ENCODE measurements at places on chromosomes 12 and 14. TPM values are rescaled to one million over a fixed set of nuclear protein-coding genes. Genes with fewer than 3 reads are reported as not detected.

Gene SDR9C7
- total RNA-seq: not detected

GRCh38 chr12:89695100-89695499, 13.5 kb downstream of the ATP2B1 start:
- no peaks in the 10 kb centered on the region for H3K36me3 ChIP-seq
- no peak for DNase-seq
- no peaks in the 10 kb centered on the region for H3K27me3 ChIP-seq
- H3K4me1 ChIP-seq: peaks cover 15% of the 10 kb centered on the region
- H3K4me3 ChIP-seq: no peak overlapping the region

- H3K36me3 ChIP-seq: no peaks in the 10 kb centered on the region
- H3K27ac ChIP-seq: peak overlapping the region; percentile 71
- peaks cover 11% of the 10 kb centered on the region for H3K4me1 ChIP-seq
- DNase-seq: no peak
Measured at GRCh38 chr12:108734200-108734906, 3.0 kb upstream of the CORO1C start.

DNA sequence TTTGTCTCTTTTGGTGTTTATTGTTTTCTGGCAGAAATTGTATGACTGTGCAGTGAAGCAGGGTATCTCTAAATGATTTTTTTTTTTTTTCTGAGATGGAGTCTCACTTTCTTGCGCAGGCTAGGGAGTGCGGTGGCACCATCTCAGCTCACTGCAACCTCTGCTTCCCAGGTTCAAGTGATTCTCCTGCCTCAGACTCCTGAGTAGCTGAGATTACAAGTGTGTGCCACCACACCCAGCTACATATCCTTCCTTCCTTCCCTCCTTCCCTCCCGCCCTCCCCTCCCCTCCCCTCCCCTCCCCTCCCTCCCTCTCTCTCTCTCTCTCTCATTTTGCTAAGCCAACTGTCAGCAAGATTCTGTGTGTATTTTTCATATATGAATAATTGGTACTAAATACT, 94.4 kb downstream of the PPHLN1 start:
- no peak overlapping the region for H3K4me3 ChIP-seq
- H3K4me1 ChIP-seq: no peaks in the 10 kb centered on the region
- no peak overlapping the region for H3K27ac ChIP-seq
- peaks cover 3% of the 10 kb centered on the region for H3K36me3 ChIP-seq

DNA sequence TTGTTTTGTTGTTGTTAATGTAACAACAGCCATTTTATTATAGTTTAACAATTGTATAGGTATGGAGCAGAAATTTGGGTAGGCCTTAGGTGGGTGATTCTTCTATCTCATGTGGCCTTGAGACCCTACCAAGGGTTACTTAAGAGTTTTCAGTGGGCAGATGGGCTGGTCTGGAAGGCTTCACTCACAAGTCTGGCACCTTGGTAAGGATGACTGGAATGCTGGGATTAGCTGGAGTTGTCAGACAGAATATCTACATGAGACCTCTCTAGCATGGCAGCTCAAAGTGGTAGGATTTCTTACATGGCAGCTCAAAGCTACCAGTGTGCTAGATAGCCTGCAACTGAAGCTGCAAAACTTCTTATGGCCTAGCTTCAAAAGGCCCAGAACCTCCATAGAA, 2.2 kb upstream of the MARS1 start:
- peaks cover 11% of the 10 kb centered on the region for H3K36me3 ChIP-seq
- no peak overlapping the region for H3K27ac ChIP-seq
- no peak for DNase-seq
- no peak overlapping the region for H3K4me3 ChIP-seq
- no peaks in the 10 kb centered on the region for H3K27me3 ChIP-seq
- peaks cover 19% of the 10 kb centered on the region for H3K4me1 ChIP-seq

Gene PLEKHG7
- 1.6 TPM for total RNA-seq

Gene NPFF
- not detected for total RNA-seq

DNA sequence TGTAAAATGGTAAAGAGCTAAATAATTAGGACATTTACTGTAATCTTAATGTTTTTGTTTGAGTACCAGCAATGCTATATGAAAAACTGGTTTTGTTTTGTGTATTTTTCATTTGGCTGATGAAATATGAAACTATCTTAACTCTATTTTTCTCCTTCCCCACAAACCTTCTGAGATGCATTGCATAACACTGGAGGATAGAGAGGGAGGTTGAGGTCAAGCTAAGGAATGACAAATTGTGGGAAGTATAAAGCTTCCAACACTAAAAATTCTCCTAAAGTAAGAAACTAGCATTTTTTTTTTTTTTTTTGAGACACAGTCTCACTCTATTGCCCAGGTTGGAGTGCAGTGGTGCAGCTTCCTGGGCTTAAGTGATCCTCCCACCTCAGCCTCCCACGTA, 31.5 kb upstream of the SRP54 start:
- no peaks in the 10 kb centered on the region for H3K27me3 ChIP-seq
- H3K4me3 ChIP-seq: no peak overlapping the region
- H3K4me1 ChIP-seq: no peaks in the 10 kb centered on the region
- no peaks in the 10 kb centered on the region for H3K36me3 ChIP-seq

GRCh38 chr12:130958557-130959140, 4.9 kb downstream of the ADGRD1 start:
- no peak overlapping the region for H3K27ac ChIP-seq
- DNase-seq: no peak
- no peak overlapping the region for H3K4me3 ChIP-seq
- no peaks in the 10 kb centered on the region for H3K27me3 ChIP-seq

Gene NANOG
- 0.20 TPM for total RNA-seq
